PC-3 (cell line): ENCODE measurements at places on chromosomes 2 and 18. TPM values are rescaled to one million over a fixed set of nuclear protein-coding genes. Genes with fewer than 3 reads are reported as not detected.

The CRYGC gene
- not detected in 2 replicates for total RNA-seq

The MTCL1 gene
- total RNA-seq = 33.1 and 58.8 TPM in 2 replicates

The EFHD1 gene
- 0.07 TPM in 1 of 2 replicates, not detected in the other for total RNA-seq

The RNU2-63P gene
- 122 TPM in 1 of 2 replicates, not detected in the other for total RNA-seq

The C2orf72 gene
- 0.40 and 4.3 TPM in 2 replicates for total RNA-seq

The NOL4 gene
- total RNA-seq = not detected in 2 replicates

The LYPD1 gene
- 16.1 and 18.7 TPM in 2 replicates for total RNA-seq

The UGT1A10 gene
- 0.46 TPM in 1 of 2 replicates, not detected in the other for total RNA-seq

DNA sequence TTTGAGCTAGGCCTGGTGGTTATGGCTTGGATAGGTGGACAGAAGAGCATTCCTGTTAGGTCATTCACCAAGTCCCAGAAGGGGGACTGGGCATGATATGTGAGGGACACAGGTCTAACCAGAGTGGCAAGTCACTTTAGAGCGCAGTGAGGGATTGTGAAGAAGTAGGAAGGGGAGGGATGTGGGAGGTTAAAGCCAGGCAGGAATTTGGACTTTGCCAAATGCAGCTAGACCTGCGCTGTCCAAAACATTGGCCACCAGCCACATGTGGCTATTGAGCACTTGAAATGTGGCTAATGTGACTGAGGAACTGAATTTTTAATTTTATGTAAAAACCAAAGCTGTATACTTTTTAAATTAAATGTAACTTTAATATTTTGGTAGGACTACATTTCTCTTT lies 23.7 kb downstream of the GCKR start:
- H3K36me3 ChIP-seq = no peaks in the 10 kb centered on the region
- no peaks in the 10 kb centered on the region for H3K4me1 ChIP-seq
- no peaks in the 10 kb centered on the region for H3K27me3 ChIP-seq
- H3K27ac ChIP-seq = no peak overlapping the region
- no peak for DNase-seq

DNA sequence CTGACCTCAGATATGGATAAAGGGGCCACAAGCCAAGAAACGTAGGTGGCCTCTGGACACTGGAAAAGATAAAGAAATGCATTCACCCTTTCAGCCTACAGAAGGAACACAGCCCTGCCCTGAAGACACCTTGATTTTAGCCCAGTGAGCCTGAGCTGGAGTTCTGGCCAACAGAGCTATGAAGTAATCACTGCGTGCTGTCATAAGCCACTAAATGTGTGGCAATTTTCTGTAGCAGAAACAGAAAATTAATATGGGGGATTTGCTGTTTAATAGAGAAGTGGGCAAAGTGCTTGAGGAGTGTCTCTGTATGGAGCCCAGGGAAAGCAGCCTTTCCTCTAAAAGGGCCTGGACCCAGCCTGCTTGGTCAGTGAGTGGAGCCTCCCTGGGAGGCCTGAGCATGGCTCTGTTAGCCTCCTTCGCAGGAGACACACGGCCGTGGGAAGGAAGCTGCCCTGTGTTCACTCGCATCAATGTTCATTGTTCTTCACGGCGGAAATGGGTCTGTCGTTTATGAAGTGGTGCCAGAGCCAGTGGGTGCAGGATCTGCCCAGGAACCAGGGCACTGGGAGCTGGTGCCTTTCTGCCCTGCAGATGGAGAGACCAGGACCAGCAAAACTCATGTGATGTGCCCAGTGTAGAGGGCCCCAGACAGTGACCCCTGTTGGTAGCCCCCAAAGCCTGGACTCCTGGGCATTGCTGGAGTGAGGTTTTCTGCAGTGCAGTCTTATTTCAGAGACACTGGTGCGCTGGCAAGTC lies 268.9 kb downstream of the NDUFA10 start:
- no peak for DNase-seq
- peaks cover 17% of the 10 kb centered on the region for H3K4me1 ChIP-seq
- H3K36me3 ChIP-seq = no peaks in the 10 kb centered on the region
- no peak overlapping the region for H3K27ac ChIP-seq

- H3K27me3 ChIP-seq = no peaks in the 10 kb centered on the region
- no peak overlapping the region for H3K4me3 ChIP-seq
- peaks cover 7% of the 10 kb centered on the region for H3K4me1 ChIP-seq
- H3K27ac ChIP-seq = no peak overlapping the region
- no peaks in the 10 kb centered on the region for H3K36me3 ChIP-seq
These were observed 142.9 kb upstream of the FIGN start for GRCh38 chr2:163878718-163879117.

DNA sequence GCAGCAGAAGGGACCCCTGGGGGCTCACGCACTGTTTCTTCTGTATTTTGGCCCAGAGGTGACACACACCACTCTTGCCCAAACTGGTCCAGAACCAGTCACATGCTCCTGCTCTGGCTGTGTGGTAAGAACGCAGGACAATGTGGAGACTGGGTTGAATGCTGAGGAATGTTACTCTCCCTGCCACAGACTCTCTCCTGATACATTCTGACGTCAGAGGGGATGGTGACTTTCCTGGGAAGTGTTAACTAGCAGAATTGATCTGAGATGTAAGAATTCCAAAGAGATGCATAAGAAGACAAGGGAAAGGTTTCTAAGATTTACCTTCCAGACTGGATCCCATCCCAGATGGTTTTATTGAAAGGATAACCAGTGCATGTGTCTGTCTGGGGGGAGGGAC lies 100.8 kb downstream of the ASB1 start:
- no peak overlapping the region for H3K4me3 ChIP-seq
- H3K27me3 ChIP-seq = no peaks in the 10 kb centered on the region
- DNase-seq = no peak
- H3K36me3 ChIP-seq = no peaks in the 10 kb centered on the region
- H3K27ac ChIP-seq = no peak overlapping the region

- no peak overlapping the region for H3K27ac ChIP-seq
- no peaks in the 10 kb centered on the region for H3K36me3 ChIP-seq
- no peaks in the 10 kb centered on the region for H3K27me3 ChIP-seq
These were observed 2.9 kb downstream of the GNLY start for GRCh38 chr2:85697096-85697495.

DNA sequence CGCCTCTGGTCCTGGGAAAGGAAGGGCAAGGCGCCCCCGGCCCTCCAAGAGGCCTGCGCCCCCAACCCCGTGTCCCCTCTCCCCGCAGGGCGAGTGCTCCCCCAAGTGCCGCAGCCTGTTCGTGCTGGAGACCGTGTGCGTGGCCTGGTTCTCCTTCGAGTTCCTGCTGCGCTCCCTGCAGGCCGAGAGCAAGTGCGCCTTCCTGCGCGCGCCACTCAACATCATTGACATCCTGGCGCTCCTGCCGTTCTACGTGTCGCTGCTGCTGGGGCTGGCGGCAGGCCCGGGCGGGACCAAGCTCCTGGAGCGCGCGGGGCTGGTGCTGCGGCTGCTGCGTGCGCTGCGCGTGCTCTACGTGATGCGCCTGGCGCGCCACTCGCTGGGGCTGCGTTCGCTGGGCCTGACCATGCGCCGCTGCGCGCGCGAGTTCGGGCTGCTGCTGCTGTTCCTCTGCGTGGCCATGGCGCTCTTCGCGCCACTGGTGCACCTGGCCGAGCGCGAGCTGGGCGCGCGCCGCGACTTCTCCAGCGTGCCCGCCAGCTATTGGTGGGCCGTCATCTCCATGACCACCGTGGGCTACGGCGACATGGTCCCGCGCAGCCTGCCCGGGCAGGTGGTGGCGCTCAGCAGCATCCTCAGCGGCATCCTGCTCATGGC lies 52.4 kb downstream of the SLC66A2 start:
- H3K27ac ChIP-seq = no peak overlapping the region
- no peak overlapping the region for H3K4me3 ChIP-seq
- H3K36me3 ChIP-seq = no peaks in the 10 kb centered on the region
- DNase-seq = no peak

DNA sequence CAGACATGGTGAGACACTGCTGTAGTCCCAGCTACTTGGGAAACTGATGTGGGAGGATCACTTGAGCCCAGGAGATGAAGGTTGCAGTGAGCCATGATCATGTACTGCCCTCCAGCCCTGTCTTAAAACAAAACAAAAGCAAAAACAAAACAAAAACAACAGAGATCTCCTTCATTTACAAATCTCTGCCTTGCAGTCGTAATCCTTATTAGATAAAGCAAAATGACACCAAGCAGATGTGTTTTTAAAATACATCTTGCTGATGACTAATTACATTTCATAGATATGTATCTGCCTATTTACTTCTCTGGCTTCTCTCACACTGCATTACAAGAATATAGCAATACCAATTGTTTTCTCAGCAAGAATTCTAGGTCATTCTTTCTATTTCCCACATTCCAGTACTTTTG lies 22.8 kb downstream of the NFE2L2 start:
- H3K4me1 ChIP-seq = peaks cover 68% of the 10 kb centered on the region
- no peak for DNase-seq
- no peaks in the 10 kb centered on the region for H3K27me3 ChIP-seq
- H3K36me3 ChIP-seq = 0 out of 2 replicates have a peak, but pooled peaks cover 2% of the 10 kb centered on the region

- H3K27ac ChIP-seq = peak overlapping the region; percentile 27
- H3K27me3 ChIP-seq = no peaks in the 10 kb centered on the region
- H3K36me3 ChIP-seq = no peaks in the 10 kb centered on the region
These were observed 27.4 kb upstream of the MBOAT2 start for GRCh38 chr2:9030841-9031240.

DNA sequence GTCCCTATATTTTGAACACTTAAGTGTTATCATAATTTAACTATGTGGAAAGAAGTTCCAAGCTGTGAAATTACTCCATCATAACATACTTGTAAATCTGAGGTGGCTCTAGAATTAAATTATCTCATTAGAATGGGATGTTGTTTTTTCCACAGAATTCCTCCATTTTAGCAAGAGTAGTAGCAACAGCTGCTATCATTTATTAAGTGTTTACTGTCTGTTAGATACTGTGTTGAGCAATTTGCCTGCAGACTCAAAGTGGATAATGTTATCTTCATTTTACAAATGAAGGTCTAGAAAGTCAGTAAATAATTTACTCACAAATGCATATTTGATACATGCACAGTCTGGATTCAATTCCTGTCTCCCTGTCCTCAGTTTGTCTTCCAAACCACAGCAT lies 504.8 kb upstream of the NRP2 start:
- no peaks in the 10 kb centered on the region for H3K27me3 ChIP-seq
- DNase-seq = no peak
- no peaks in the 10 kb centered on the region for H3K36me3 ChIP-seq
- H3K4me3 ChIP-seq = no peak overlapping the region

DNA sequence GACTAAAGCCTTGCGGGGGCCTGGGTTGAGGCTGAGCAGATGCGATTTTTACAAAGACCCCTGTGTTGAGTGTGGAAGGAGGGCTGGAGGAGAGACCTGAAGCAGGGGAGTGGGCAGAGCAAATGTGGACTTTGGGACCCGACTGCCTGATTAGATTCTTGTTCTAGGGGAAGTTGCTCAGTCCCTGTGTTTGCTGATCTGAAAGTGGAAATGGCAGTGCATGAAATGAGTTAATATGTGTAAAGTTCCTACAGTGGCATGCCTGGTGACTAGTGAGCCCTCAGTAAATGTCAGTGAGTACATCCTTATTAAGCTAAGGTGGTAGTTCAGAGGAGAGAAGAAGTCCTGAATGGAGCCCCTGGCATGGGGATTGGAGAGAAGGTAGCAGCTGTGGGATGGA lies 52.3 kb downstream of the ARMC9 start:
- H3K27ac ChIP-seq = no peak overlapping the region
- H3K4me3 ChIP-seq = no peak overlapping the region
- no peak for DNase-seq
- H3K4me1 ChIP-seq = no peaks in the 10 kb centered on the region

DNA sequence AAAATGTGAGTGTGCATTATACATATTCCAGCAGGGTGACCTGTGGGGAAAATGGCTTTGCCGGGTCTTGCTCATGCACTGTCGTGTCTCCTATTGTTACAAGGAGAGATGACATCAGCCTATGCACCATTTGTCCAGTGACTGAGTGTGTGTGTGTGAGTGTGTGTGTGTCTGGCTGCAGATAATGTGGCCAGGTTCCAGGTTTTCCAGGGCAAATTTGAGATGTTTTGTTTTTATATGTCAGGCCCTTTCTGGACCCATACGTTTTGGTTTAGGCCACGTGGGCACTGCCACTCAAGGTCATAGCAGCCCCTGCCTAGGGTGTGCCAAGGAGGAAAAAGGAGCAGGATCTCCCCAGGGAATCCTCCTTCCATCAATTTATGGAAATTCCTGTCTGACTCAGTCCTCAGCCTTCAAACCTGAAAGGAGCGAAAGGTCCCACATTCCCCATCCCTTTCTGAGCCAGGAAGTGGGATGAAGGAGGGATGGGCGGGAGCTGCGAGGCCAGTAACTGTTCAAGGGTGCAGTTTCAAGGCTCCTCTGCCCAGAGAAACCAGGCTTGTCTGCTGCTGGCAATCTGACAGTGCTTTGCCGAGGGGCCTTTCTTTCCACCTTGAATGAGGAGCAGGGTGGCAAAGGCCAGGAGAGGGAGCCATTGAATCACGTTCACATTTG lies 93.0 kb upstream of the SMAD2 start:
- no peaks in the 10 kb centered on the region for H3K36me3 ChIP-seq
- no peaks in the 10 kb centered on the region for H3K27me3 ChIP-seq
- peaks cover 10% of the 10 kb centered on the region for H3K4me1 ChIP-seq
- no peak overlapping the region for H3K4me3 ChIP-seq
- peak; percentile 76 for DNase-seq

- H3K4me1 ChIP-seq = peaks cover 17% of the 10 kb centered on the region
- no peaks in the 10 kb centered on the region for H3K27me3 ChIP-seq
- no peaks in the 10 kb centered on the region for H3K36me3 ChIP-seq
- DNase-seq = peak; percentile 81
These were observed 23.3 kb upstream of the SIX3 start for GRCh38 chr2:44918095-44918775.
